ENCODE measurements at places on chromosomes 6 and 20.

DNA sequence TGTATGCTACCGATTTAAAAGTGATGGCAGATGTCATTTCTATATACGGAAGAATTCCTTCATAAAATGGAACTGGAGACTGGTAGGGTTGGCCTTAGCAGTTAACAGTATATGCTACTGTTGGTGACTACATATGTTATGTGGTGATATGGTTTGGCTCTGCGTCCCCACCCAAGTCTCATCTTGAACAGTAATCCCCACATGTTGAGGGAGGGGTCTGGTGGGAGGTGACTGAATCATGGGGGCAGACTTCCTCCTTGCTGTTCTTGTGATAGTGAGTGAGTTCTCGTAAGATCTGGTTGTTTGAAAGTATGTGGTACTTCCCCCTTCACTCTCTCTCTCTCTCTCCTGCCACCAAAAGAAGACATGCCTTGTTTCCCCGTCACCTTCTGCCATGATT lies 29.6 kb downstream of the RGS17 start:
- DNase-seq: no peak

- DNase-seq: no peak
These were observed 124.5 kb downstream of the PHACTR3 start for GRCh38 chr20:59728722-59729430.

GRCh38 chr6:123677897-123678296 lies 41.1 kb upstream of the TRDN start:
- no peak for DNase-seq

- no peak for DNase-seq
These were observed 143.2 kb upstream of the TENT5A start for GRCh38 chr6:81895511-81896185.

DNA sequence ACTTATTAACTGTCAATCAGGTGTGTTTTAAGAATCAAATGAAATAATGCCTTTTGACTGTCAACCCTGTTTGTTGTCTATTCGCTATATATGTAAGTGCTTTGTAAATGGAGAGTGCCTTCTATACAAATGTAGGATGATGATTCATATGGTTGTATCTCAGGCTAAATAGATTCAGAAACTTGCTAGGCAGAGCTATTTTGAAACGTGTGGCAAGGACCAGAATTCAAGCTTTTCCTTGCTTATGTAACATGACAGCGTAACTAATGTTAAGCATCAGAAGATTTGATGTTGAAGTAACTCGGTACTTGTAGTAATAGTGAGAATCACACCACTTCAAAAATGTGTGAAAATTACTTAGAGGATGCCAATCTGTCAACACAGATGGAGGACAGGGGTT lies 3.4 kb downstream of the OGFRL1 start:
- no peak for DNase-seq

GRCh38 chr6:163526346-163526745 lies 111.8 kb downstream of the QKI start:
- DNase-seq: no peak

- DNase-seq: no peak
These were observed 258.3 kb upstream of the FOXQ1 start for GRCh38 chr6:1053586-1053985.

GRCh38 chr20:62765432-62766070 lies 30.7 kb upstream of the MRGBP start:
- no peak for DNase-seq

GRCh38 chr20:57412347-57413029 lies 21.3 kb downstream of the RBM38 start:
- DNase-seq: no peak

- no peak for DNase-seq
These were observed 80.4 kb downstream of the ARID1B start for GRCh38 chr6:156857573-156857972.

- DNase-seq: peak; percentile 5
These were observed 18.3 kb upstream of the CITED2 start for GRCh38 chr6:139392794-139393193.

- DNase-seq: peak; percentile 89
These were observed 94.0 kb downstream of the CD83 start for GRCh38 chr6:14211562-14211942.

GRCh38 chr20:37233548-37234253 lies 27.9 kb downstream of the GHRH start:
- no peak for DNase-seq

DNA sequence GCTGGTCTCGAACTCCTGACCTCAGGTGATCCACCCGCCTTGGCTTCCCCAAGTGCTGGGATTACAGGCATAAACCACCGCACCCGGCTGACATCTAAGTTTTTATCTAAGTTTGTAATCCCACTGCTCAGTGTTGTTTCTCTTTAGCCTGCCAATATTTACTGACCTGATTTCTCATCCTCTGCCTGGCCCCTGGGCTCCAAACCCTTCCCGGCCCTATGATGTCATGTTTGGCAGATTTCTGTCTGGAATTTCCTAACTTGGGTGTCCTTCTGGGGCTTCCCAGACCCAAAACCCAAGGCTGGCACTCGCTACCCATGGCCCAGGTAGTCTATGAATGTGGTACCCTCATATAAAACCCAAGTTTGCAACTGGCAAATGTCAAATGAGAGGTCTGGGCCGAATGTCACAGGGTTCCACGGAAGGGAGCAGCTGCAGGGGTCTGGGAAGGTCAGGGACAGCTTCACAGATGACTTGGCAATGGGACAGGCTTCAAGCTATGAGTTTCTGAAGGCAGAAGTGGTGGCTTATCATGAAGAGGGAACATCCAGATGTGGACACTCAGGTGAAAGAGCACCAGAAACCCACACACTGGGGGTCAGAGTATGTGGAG lies 54.9 kb downstream of the TMEM170B start:
- no peak for DNase-seq

DNA sequence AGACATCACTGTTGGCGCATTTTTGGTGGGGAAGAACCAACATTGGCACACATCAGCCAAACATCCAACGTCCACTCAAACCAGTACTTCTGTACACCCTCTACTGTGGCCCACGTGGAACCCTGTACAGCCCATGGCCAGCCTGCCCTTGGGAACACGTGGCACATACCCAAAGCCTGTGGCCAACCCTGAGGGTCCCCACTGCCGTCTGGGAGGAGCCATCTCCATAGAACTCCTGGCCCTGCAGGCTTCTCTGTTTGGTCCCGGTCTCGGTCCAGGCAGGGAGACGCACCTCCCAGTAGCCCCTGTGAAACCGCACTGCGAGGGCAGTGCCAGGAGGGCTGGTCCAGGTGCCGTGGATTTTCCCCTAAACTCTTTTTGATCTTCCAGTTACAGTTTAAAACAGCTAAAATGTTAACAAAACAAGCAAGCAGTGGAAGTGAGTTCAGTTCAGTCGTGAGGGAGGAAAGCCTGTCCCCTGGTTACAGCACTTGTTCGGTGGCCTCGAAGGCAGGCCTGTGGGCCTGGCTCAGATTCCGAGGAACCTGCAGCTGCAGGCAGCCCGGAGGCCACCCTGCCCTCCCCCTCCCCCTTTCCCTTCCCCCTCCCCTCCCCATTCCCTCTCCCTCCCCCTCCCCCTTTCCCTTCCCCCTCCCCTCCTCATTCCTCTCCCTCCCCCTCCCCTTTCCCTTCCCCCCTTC lies 233.7 kb downstream of the DLL1 start:
- DNase-seq: no peak

DNA sequence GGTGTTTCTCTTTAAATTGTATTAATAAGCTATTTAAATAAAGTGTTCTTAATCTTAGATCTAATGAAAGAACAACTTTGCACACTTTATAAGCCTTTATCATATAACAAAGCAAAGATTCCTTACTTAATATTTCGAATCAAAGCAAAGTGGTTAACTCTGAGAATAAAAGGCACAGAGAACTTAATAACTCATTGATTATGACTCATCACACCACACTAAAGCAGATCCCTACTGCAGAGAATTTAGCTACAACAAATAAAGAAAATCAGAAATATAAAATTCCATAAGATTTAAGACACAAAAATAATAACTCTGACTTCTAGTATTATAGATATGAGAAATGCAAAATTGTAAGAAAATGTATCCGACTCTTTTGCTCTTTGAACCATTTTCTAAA lies 135.6 kb upstream of the RUNX2 start:
- DNase-seq: no peak

GRCh38 chr6:93727447-93727846 lies 308.1 kb upstream of the EPHA7 start:
- DNase-seq: no peak

DNA sequence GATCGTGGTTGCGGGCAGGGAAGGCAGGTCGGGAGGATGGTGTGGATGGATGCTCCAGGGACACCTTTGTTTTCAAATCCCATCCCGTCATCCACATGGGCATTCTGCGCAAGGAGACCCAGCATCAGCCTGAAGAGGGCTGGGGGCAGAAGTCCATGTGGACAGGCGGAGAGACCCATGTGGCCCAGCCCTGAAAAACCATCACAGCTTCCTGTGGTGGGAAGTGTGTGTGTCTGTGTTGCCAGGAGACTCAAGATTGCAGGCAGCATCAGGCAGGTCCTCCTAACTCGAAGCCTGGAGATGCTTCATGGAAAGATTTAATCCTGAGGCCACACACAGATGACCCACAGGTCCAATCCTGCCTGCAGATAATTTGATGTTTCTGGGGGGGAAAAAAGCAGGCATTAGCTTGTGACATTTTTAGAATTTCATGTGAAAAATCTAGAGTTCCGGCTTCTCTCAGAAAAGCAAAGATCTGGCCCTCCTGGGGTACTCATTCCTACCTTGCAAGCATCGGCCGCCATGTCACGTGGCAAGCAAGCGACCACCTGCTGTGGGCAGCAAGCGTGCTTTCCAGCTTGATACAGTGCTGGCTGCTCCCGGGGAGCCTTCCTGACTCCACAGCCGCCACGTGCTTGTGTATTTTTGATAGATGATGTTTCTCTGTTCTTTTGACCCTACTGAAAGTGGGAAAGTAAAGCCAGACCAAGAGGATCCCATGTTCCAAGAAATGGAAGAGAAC lies 25.8 kb downstream of the BCAS4 start:
- DNase-seq: no peak

GRCh38 chr6:7324520-7324919 lies 11.5 kb upstream of the SSR1 start:
- no peak for DNase-seq

- DNase-seq: peak; percentile 38
These were observed 61.5 kb upstream of the FNDC1 start for GRCh38 chr6:159107451-159108260.

DNA sequence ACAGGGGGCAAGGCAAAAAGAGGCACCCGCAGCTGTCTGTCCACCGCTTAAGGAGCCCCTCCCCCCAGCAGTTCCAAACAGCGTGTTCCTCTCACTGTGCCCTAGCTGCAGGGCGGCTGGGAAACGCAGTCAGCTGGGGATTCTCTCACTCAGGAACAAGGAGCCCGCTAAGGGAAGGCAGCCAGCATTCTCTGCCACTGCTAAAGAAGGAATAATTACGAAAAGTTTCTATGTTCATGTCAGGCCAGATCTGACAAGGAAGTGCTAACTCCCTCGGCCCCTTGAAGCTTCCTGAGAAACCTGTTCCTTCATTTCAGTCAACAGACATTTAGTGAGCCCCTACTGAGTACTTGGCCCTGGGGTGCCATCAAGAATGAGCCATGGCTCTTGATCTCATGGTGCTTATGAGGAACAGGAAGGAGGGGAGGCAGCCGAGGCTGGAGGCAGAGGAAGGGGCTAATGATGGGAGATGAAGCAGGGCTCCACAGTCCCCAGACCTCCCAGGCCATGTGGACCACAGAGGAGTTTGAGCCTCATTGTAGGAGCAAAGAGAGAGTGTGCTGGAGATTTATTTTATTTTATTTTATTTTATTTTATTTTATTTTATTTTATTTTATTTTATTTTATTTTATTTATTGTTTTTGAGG lies 101.7 kb upstream of the PMEPA1 start:
- peak; percentile 8 for DNase-seq

DNA sequence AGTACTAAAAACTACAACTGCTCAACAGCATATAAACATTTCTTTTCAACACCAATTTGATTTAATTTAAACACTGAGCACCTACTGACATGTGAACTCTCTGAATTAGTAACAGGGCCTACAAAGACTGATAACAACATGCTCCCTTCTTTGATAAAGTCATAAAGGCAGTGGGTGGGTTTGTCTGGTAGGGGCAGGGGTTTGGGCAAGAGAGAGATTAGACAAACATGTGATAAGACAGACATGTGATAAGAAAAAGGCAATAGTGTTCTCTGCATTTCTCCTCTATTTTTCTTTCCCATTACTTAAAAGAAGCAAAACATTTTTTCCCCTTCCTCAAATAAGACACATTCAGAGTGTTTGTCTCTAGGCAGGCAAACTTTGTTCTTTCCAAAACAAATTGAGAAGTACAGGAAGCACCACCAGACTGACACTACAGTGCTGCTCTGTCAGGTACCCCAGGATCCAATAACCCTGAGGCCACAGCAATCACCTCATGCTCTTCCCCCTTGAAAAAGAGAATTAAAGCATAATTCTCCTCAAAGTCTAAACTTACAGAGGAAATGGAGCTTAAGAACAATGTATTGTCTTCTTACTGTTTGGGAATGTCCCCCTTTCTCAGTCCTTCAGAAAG lies 11.9 kb downstream of the C6orf52 start:
- DNase-seq: no peak

- DNase-seq: no peak
These were observed 212.8 kb downstream of the ZMYND8 start for GRCh38 chr20:47143657-47144056.

GRCh38 chr6:10177704-10178103 lies 237.2 kb downstream of the TFAP2A start:
- DNase-seq: no peak

- peak; percentile 70 for DNase-seq
These were observed 1.3 kb upstream of the CDYL start for GRCh38 chr6:4774715-4775493.

GRCh38 chr6:42021847-42022754 lies 28.2 kb upstream of the TAF8 start:
- no peak for DNase-seq

DNA sequence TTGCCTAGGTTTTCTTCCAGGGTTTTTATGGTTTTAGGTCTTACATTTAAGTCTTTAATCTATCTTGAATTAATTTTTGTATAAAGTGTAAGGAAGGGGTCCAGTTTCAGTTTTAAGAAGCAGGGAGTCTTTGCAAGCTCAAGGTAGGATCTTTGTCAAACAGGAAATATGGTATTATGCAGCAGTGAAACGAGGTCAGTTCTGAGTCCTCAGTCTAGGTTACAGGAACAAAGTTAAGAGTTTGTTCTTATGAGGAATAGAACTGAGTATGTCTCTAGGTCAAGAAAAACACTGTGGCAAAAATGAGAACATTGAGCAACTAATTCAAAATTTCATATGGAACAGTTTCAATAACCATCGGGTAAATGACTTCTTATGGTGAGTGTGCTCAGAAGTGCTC lies 63.6 kb downstream of the GCLC start:
- no peak for DNase-seq

DNA sequence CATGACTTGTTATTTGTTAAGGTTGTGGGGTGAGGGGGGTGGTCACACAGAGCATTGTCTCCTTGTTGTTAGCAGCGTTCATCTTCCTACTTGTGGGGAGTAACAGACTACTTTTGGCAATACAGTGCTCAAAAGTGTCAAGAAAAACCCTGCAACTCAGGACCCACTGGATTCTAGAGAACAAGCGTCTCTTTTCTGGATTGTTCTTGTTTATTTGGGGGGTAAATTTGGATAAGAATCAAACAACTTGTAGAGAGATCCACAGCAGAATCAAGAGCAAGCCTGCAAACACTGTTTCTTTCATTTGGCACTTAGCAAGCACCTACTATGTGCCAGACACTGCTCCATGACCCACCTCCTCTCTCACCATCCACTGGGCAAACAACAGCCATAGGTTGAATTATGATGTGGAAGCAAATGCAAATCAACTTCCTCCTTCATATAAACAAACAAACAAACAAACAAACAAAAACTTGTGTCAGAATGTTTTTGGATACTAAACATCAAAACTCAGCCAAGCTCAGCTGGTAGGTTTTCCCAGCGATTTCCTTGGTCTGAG lies 4.0 kb upstream of the NR2E1 start:
- DNase-seq: no peak
